ENCODE measurements at places on chromosomes 12 and 14. TPM values are rescaled to one million over a fixed set of nuclear protein-coding genes. Genes with fewer than 3 reads are reported as not detected.

The SUSD6 gene
- total RNA-seq = 9.2 TPM

The GSG1 gene
- total RNA-seq = not detected

The OR6C74 gene
- not detected for total RNA-seq

The TTC9 gene
- total RNA-seq = 5.8 TPM

The BCL2L2 gene
- 36.4 TPM for total RNA-seq

Measured in nasal cavity respiratory epithelium epithelial cell of viscerocranial mucosa (primary cell).